ENCODE measurements at places on chromosomes 7 and 10.
A peak's percentile ranks its signal among the peaks of the same experiment; 100 is the strongest.

DNA sequence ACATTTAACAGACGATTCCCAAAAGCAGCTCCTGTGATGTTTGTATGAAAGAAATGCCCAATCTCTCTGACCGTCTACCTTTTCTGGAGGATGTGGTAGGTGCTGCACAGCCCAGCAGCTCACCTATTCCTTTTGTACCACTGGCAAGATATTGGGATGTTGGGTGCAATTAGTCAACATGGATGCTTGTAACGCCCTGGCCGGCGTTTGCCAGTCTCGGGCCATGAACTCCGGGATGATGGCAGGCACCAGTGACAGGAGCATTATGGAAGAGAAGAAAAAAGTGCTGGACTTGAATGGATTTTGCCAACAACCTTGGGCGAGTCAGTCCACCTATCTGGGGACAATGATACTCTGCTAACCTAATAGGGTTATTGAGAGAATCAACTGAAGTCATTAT is 69.0 kb upstream of the ZNF438 start:
- no peak overlapping the region for H3K27ac ChIP-seq
- H3K36me3 ChIP-seq: no peaks in the 10 kb centered on the region
- no peak for DNase-seq
- no peaks in the 10 kb centered on the region for H3K4me1 ChIP-seq
- no peak overlapping the region for H3K4me3 ChIP-seq
- H3K27me3 ChIP-seq: peaks cover 3% of the 10 kb centered on the region

- H3K36me3 ChIP-seq: no peaks in the 10 kb centered on the region
- no peak overlapping the region for H3K4me3 ChIP-seq
- H3K27me3 ChIP-seq: no peaks in the 10 kb centered on the region
Measured at GRCh38 chr7:92635538-92635937, 45.3 kb upstream of the FAM133B start.

- peaks cover 6% of the 10 kb centered on the region for H3K4me1 ChIP-seq
- H3K27me3 ChIP-seq: peaks cover 11% of the 10 kb centered on the region
- DNase-seq: no peak
- H3K27ac ChIP-seq: no peak overlapping the region
Measured at GRCh38 chr7:22363756-22364422, 6.9 kb upstream of the RAPGEF5 start.

- H3K4me3 ChIP-seq: no peak overlapping the region
- peaks cover 3% of the 10 kb centered on the region for H3K27me3 ChIP-seq
- no peak overlapping the region for H3K27ac ChIP-seq
Measured at GRCh38 chr7:151964951-151965350, 8.7 kb downstream of the GALNTL5 start.

- no peaks in the 10 kb centered on the region for H3K4me1 ChIP-seq
- H3K27ac ChIP-seq: no peak overlapping the region
- H3K27me3 ChIP-seq: no peaks in the 10 kb centered on the region
- H3K4me3 ChIP-seq: no peak overlapping the region
- H3K36me3 ChIP-seq: peaks cover 2% of the 10 kb centered on the region
- no peak for DNase-seq
Measured at GRCh38 chr10:36366065-36366464, 724.0 kb upstream of the FZD8 start.

DNA sequence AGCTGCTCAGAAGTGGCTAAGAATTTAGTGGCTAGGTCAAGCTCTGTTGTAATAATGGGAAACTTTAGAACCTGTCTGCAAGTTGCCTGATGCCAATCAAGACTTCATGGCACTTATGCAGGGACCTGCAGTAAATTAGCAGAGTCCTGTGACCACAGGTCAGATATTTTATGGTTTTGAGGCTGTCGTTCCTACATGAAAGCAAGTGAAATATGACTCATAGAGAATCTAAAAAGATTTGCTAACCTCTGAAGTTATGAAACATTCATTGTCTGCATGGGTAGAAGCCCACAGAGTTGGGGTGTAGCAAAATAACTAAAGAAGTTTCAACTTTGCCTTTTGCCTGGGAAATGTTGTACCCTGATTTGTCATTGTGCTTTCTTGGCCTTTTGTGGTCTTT is 32.3 kb downstream of the SLC39A12 start:
- H3K36me3 ChIP-seq: no peaks in the 10 kb centered on the region
- no peak for DNase-seq
- H3K27me3 ChIP-seq: no peaks in the 10 kb centered on the region
- no peaks in the 10 kb centered on the region for H3K4me1 ChIP-seq

GRCh38 chr7:1706721-1707613 is 36.9 kb downstream of the ELFN1 start:
- H3K27ac ChIP-seq: no peak overlapping the region
- H3K36me3 ChIP-seq: no peaks in the 10 kb centered on the region
- peaks cover 9% of the 10 kb centered on the region for H3K27me3 ChIP-seq
- no peak for DNase-seq
- peaks cover 2% of the 10 kb centered on the region for H3K4me1 ChIP-seq

DNA sequence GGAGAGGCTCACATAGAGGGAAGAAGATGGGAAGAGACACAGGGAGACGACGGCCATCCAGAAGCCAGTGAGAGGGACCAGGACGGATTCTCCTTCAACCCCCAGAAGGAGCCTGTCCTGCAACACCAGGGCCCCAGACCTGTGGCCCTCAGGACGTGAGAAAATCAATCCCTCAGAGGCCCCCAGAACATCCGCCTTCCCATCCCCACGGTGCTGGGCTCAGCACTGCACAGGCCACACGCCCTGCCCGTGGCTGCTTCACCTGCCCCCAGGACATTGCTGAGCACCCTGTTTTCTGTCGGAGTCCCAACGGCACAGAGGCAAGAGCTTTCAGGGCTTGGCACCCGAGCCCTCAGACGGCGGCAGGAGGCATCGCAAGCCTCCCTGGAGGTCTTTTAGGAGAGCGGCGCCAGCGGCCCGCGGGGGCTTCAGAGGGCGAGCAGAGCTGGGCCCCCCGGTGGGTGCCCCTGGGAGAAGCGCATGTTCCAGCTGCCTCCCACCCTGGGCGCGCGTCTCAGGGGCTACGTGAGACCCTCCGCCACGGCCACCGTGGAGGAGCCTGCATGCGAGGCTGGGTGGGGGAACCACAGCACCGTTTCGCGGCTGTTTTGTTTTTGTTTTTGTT is 42.8 kb downstream of the PDGFA start:
- H3K27ac ChIP-seq: no peak overlapping the region
- H3K27me3 ChIP-seq: peaks cover 7% of the 10 kb centered on the region
- H3K36me3 ChIP-seq: no peaks in the 10 kb centered on the region

- H3K36me3 ChIP-seq: peaks cover 30% of the 10 kb centered on the region
- no peak overlapping the region for H3K4me3 ChIP-seq
- DNase-seq: no peak
- H3K27me3 ChIP-seq: no peaks in the 10 kb centered on the region
- H3K27ac ChIP-seq: no peak overlapping the region
- peaks cover 21% of the 10 kb centered on the region for H3K4me1 ChIP-seq
Measured at GRCh38 chr10:98172073-98172472, 37.6 kb downstream of the R3HCC1L start.

GRCh38 chr7:142168746-142169145 is 57.2 kb downstream of the MGAM2 start:
- no peaks in the 10 kb centered on the region for H3K4me1 ChIP-seq
- DNase-seq: no peak
- H3K4me3 ChIP-seq: no peak overlapping the region
- no peaks in the 10 kb centered on the region for H3K27me3 ChIP-seq
- no peaks in the 10 kb centered on the region for H3K36me3 ChIP-seq

GRCh38 chr10:71413581-71413980 is 16.9 kb downstream of the CDH23 start:
- peaks cover 1% of the 10 kb centered on the region for H3K36me3 ChIP-seq
- H3K27ac ChIP-seq: no peak overlapping the region
- H3K4me1 ChIP-seq: no peaks in the 10 kb centered on the region

GRCh38 chr10:54203401-54203800 is 597.6 kb downstream of the PCDH15 start:
- no peak overlapping the region for H3K4me3 ChIP-seq
- H3K4me1 ChIP-seq: no peaks in the 10 kb centered on the region
- no peaks in the 10 kb centered on the region for H3K27me3 ChIP-seq
- DNase-seq: no peak
- H3K36me3 ChIP-seq: no peaks in the 10 kb centered on the region

- H3K27ac ChIP-seq: peak overlapping the region; percentile 98
- H3K36me3 ChIP-seq: peaks cover 2% of the 10 kb centered on the region
- H3K4me3 ChIP-seq: no peak overlapping the region
- DNase-seq: peak; percentile 36
- peaks cover 28% of the 10 kb centered on the region for H3K4me1 ChIP-seq
Measured at GRCh38 chr7:143256932-143257331, 6.3 kb upstream of the GSTK1 start.

GRCh38 chr7:22665923-22666322 is 61.1 kb upstream of the IL6 start:
- no peak overlapping the region for H3K4me3 ChIP-seq
- no peak for DNase-seq
- H3K36me3 ChIP-seq: no peaks in the 10 kb centered on the region
- H3K27ac ChIP-seq: peak overlapping the region; percentile 59
- peaks cover 41% of the 10 kb centered on the region for H3K4me1 ChIP-seq
- no peaks in the 10 kb centered on the region for H3K27me3 ChIP-seq

DNA sequence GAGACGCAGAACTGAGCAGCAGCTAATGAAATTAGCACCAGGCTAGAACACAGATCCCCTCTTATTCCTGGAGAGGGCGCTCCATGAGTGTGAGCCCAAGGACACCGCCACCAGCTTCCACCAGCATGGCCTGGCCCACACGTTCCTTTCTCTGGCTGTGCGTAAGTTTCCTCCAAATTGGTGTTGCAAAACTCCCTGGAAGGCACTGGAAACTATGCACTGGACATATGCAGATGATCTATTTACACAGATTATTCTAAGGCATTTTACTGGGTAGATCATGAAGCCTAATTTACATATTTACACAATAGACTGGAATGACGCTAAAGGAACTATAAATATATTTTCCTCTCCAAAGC is 455.6 kb upstream of the FOXK1 start:
- H3K36me3 ChIP-seq: no peaks in the 10 kb centered on the region
- H3K4me3 ChIP-seq: no peak overlapping the region
- H3K27ac ChIP-seq: no peak overlapping the region

- no peak overlapping the region for H3K27ac ChIP-seq
- H3K36me3 ChIP-seq: no peaks in the 10 kb centered on the region
- no peak overlapping the region for H3K4me3 ChIP-seq
Measured at GRCh38 chr10:132225849-132226205, 39.1 kb downstream of the DPYSL4 start.

DNA sequence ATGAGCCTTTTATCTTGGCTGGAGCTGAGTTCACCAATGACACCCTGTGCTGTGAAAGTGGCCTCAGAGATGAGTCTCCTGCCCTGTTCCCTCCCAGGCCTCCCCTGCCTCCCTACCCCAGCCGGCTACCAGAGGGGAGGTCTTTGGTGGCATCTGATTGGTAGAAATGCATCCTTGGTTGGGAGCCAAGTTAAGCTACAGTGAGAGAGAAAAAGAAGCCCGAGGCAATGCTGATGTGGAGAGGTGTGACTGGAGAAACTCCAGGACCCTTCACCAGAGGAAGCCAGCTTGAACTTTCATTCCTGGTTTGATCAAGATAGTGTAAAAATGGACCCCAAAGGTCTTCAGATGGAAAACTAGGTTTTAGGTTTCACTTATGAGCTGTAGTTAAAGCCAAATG is 191.1 kb upstream of the TCF7L2 start:
- H3K4me1 ChIP-seq: no peaks in the 10 kb centered on the region
- no peaks in the 10 kb centered on the region for H3K27me3 ChIP-seq
- peaks cover 16% of the 10 kb centered on the region for H3K36me3 ChIP-seq
- H3K4me3 ChIP-seq: no peak overlapping the region
- H3K27ac ChIP-seq: no peak overlapping the region

DNA sequence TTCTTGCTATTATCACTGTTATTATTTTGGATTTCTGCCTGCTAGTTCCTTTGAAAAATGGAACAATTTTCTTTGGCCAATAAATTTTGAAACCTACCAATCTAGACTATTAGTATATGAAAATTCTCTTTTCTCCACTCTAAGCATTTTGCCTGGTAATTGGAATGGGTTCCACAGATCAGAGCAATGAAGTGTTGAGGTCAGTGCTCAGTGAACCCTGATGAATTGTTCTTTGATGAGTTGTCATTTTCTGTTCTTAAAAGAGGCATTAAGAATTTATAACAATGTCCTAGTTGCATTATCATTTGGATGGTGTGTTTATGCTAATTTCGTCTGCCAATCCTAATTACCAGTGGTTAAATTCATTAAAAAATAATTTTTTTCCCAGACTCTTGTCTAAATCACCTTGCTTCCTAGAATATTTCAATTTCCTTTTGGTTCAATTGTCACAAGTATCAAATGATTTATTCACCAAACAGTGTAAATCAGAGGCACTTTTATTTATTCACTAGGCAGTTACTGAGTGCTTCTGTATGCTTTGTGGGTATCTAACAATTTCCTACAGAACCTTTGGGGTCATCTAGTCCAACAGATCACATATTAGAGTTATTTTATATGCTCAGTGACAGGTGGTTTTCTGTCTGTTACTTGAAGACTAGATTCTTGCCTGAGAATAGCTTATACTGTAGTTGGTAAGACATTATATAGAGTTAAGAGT is 239.0 kb downstream of the DNAJB9 start:
- H3K27ac ChIP-seq: no peak overlapping the region
- no peaks in the 10 kb centered on the region for H3K36me3 ChIP-seq
- H3K27me3 ChIP-seq: no peaks in the 10 kb centered on the region
- no peaks in the 10 kb centered on the region for H3K4me1 ChIP-seq

- DNase-seq: no peak
- H3K27ac ChIP-seq: no peak overlapping the region
- H3K4me1 ChIP-seq: no peaks in the 10 kb centered on the region
- no peak overlapping the region for H3K4me3 ChIP-seq
- peaks cover 21% of the 10 kb centered on the region for H3K27me3 ChIP-seq
Measured at GRCh38 chr10:77907900-77908717, 18.4 kb downstream of the DLG5 start.

DNA sequence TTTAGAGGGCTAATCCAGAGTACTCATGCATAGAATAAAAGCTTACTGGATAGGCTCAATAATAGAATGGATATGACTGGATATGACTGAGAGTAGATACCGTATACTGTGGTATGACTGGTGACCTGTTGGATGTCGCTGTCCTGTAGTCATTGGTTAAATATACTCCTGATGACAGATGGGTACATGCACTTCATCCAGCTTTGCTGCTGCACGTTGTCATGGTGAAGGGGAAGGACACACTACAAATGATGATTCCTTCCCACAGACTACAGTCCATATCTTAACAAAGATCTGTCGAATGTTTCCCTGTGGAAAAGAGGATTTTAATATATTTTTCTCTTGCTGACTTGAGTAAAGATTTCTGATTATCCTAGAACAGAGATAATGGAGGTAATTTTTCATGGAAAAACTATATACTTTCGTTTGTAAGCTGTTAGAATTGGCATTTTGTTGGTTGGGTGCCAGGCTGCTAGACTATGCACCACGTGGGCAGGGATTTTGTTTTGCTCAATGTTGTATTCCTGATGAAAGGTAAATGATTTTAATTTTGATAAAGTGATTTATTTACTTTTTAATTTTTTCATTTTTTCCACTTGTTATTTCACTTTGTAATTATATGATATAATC is 97.3 kb downstream of the PPP1R9A start:
- H3K27me3 ChIP-seq: peaks cover 2% of the 10 kb centered on the region
- no peaks in the 10 kb centered on the region for H3K36me3 ChIP-seq
- peaks cover 3% of the 10 kb centered on the region for H3K4me1 ChIP-seq
- no peak overlapping the region for H3K4me3 ChIP-seq
- DNase-seq: no peak
- H3K27ac ChIP-seq: no peak overlapping the region
